Neuronal stem cell (in vitro differentiated cells): ENCODE measurements at places on chromosomes 16 and 17.
A peak's percentile ranks its signal among the peaks of the same experiment; 100 is the strongest.

- no peak overlapping the region for H3K4me3 ChIP-seq
- peaks cover 4% of the 10 kb centered on the region for H3K4me1 ChIP-seq
- no peaks in the 10 kb centered on the region for H3K27me3 ChIP-seq
Measured at GRCh38 chr16:53068423-53068833, 13.6 kb downstream of the CHD9 start.

DNA sequence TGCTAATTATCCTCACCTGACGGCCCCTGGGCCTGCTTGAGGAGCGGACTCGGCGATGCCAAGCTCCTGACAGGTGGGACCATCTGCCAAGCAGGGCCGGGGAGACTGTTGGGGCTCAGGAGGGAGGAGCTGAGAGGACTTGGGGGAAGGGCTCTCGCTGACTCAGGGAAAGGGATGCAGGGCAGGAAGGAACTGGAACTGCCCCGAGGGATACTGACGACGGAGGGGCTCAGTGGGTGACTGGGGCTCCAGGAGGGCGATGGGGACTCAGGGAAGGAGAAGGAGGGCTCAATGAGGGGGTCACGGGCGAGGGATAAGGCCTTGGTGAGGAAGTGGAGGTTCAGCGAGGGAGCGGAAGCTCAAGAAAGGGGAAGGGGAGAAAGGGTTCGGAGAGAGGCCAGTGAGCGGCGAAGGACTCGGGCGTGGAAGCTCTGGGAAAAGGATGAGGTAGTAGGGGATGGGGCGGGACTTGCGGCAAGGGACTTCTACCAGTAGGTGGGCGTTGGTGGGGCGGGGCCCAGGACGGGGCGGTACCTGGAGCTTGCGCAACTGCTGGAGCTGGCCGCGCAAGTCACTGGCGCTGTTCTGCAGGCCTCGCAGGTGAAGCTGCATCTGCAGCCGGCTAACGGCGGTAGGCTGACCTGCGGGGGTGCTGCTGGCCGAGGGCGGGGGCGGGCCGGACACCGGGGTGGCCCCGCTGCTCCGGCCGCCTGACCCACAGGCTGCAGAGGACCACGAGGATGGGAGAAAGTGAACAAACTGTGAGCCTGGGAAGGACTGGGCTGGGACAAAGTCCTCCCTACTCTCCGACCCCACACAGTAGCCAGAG lies 46.5 kb downstream of the SRCIN1 start:
- H3K4me1 ChIP-seq: peaks cover 38% of the 10 kb centered on the region
- peak overlapping the region; percentile 60 for H3K4me3 ChIP-seq
- H3K36me3 ChIP-seq: no peaks in the 10 kb centered on the region
- no peak overlapping the region for H3K27ac ChIP-seq
- DNase-seq: peak; percentile 72

DNA sequence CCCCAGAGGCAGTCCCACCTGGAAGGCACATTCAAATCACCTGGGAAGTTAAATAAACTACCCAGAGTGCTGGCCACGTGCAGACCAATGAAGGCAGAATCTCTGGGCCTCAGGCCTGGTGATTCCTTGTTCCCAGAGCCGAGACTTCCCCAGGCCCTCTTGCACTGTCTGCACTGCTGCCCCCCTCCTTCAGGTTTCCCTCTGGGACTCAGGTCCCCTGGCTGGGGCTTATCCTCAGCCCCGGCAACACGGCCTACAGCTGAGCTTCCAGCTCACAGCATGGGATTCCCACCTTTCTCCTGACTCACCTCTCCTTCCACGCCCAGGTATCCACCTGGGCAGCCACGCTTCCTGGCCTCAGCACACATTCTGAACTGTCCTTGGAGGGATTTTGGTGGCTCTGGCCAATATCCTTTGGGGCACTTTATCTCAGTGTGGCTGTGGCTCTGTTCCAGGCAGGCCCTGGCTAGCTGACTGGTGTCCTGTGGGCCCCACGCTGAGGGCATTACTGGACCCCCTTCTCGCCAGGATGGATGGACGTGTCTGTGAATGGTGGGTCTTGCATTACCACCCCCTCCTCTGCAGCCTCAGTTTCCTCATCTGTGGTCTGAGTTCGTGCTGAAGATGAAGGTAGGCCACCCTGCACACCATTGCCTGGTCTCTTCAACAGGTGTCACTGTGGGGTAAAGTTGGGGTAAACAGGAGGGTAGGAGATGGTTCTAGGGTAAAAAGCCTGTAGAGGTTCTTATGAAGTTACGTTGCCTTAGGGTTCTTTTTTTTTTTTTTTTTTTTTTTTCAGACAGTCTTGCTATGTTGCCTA lies 165.7 kb downstream of the IRF8 start:
- peaks cover 34% of the 10 kb centered on the region for H3K27me3 ChIP-seq
- DNase-seq: no peak
- no peak overlapping the region for H3K27ac ChIP-seq

GRCh38 chr16:54986409-54986808 lies 55.7 kb downstream of the IRX5 start:
- H3K27ac ChIP-seq: no peak overlapping the region
- H3K4me3 ChIP-seq: no peak overlapping the region
- no peaks in the 10 kb centered on the region for H3K27me3 ChIP-seq

- no peak overlapping the region for H3K4me3 ChIP-seq
- H3K27ac ChIP-seq: no peak overlapping the region
- DNase-seq: no peak
- H3K36me3 ChIP-seq: no peaks in the 10 kb centered on the region
- peaks cover 3% of the 10 kb centered on the region for H3K4me1 ChIP-seq
Measured at GRCh38 chr16:50372611-50373344, 4.0 kb upstream of the BRD7 start.

GRCh38 chr17:73534209-73534909 lies 109.9 kb downstream of the SDK2 start:
- peaks cover 3% of the 10 kb centered on the region for H3K36me3 ChIP-seq
- DNase-seq: no peak
- H3K4me3 ChIP-seq: no peak overlapping the region
- H3K4me1 ChIP-seq: peaks cover 62% of the 10 kb centered on the region

- no peaks in the 10 kb centered on the region for H3K27me3 ChIP-seq
- no peak for DNase-seq
- no peak overlapping the region for H3K27ac ChIP-seq
- H3K4me3 ChIP-seq: no peak overlapping the region
- H3K4me1 ChIP-seq: no peaks in the 10 kb centered on the region
Measured at GRCh38 chr16:57238682-57239081, 6.4 kb upstream of the ARL2BP start.

- H3K4me3 ChIP-seq: no peak overlapping the region
- no peaks in the 10 kb centered on the region for H3K4me1 ChIP-seq
- no peak for DNase-seq
- H3K27ac ChIP-seq: no peak overlapping the region
Measured at GRCh38 chr17:4195306-4195705, 52.3 kb downstream of the CYB5D2 start.

- H3K4me3 ChIP-seq: no peak overlapping the region
- no peak overlapping the region for H3K27ac ChIP-seq
- no peaks in the 10 kb centered on the region for H3K4me1 ChIP-seq
- H3K36me3 ChIP-seq: no peaks in the 10 kb centered on the region
- peaks cover 4% of the 10 kb centered on the region for H3K27me3 ChIP-seq
Measured at GRCh38 chr16:48409839-48410632, 24.8 kb upstream of the SIAH1 start.

- no peaks in the 10 kb centered on the region for H3K36me3 ChIP-seq
- no peak for DNase-seq
- no peaks in the 10 kb centered on the region for H3K27me3 ChIP-seq
- H3K4me3 ChIP-seq: no peak overlapping the region
Measured at GRCh38 chr17:32222621-32223020, 43.0 kb upstream of the RHBDL3 start.

- H3K36me3 ChIP-seq: peaks cover 2% of the 10 kb centered on the region
- peak overlapping the region; percentile 38 for H3K4me3 ChIP-seq
- no peak overlapping the region for H3K27ac ChIP-seq
- no peak for DNase-seq
Measured at GRCh38 chr17:81431545-81432482, 36.6 kb downstream of the BAHCC1 start.

DNA sequence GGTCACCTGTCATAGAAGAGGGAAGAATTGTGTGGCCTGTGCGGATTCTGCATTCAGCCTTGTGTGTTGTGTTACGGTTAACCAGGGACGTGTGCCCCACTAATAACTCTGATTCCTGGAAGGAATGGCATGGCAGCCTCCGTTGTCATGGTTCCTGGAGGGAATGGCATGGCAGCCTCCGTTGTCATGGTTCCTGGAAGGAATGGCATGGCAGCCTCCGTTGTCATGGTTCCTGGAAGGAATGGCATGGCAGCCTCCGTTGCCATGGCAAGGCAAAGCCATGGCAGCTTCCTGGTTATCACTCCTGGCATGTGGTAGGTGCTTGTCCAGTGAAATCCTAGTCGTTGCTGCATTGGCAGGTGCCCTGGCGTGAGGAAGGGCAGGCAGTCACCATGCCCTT lies 8.9 kb downstream of the SPG7 start:
- peaks cover 41% of the 10 kb centered on the region for H3K36me3 ChIP-seq
- H3K4me3 ChIP-seq: no peak overlapping the region
- no peaks in the 10 kb centered on the region for H3K4me1 ChIP-seq
- DNase-seq: no peak
- no peak overlapping the region for H3K27ac ChIP-seq

- H3K4me1 ChIP-seq: no peaks in the 10 kb centered on the region
- H3K27ac ChIP-seq: no peak overlapping the region
- H3K36me3 ChIP-seq: no peaks in the 10 kb centered on the region
- no peaks in the 10 kb centered on the region for H3K27me3 ChIP-seq
Measured at GRCh38 chr17:50816771-50817751, 18.3 kb upstream of the WFIKKN2 start.

DNA sequence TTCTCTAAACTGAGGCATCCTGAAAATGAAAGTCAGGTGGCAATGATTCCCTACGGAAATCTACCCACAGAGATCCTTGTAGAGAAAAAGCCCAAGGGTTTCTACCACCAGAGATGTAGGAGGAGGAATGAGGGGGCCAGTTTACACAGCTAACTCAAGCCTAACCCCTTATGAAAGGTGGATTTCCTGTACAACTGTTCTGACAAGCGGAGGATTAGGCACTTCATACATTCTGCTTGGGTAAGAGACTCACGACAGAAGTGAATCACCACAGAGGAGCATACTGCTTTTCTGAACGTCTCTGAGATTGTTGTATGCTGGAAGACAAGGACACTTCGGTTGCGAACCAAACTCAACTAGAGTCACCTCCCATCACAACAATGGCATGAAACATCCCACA lies 72.7 kb downstream of the SMG6 start:
- no peak overlapping the region for H3K27ac ChIP-seq
- H3K27me3 ChIP-seq: no peaks in the 10 kb centered on the region
- no peak overlapping the region for H3K4me3 ChIP-seq
- DNase-seq: no peak
- H3K4me1 ChIP-seq: no peaks in the 10 kb centered on the region

- no peaks in the 10 kb centered on the region for H3K36me3 ChIP-seq
- no peak overlapping the region for H3K4me3 ChIP-seq
- no peak overlapping the region for H3K27ac ChIP-seq
- H3K27me3 ChIP-seq: no peaks in the 10 kb centered on the region
- no peak for DNase-seq
Measured at GRCh38 chr16:11205754-11206581, 50.0 kb downstream of the SOCS1 start.

DNA sequence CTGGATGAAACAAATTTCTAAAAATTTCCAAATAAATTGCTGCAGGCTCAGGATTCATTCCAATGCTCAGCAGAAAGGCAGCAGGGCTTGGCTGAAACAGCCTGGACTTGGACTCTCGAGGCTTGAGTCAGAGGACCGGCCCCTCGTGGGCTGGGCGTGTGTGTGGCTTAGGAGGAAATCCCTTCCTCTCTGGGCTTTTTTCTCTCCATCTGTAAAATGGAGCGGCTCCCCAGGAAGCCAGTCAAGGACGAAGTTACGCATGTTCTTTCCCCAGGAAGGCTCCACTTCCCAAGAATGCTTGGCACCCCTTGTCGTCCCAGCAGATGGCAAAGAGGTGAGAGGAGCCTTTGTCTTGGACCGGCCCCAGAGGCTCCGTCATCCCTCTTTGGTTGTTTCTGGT lies 13.5 kb downstream of the SLC46A1 start:
- H3K27me3 ChIP-seq: no peaks in the 10 kb centered on the region
- H3K4me1 ChIP-seq: no peaks in the 10 kb centered on the region
- H3K36me3 ChIP-seq: peaks cover 95% of the 10 kb centered on the region

GRCh38 chr17:79176792-79177601 lies 102.4 kb downstream of the ENGASE start:
- H3K4me3 ChIP-seq: no peak overlapping the region
- peak overlapping the region; percentile 12 for H3K27ac ChIP-seq
- DNase-seq: no peak
- H3K27me3 ChIP-seq: no peaks in the 10 kb centered on the region
- peaks cover 11% of the 10 kb centered on the region for H3K4me1 ChIP-seq

- DNase-seq: no peak
- H3K27ac ChIP-seq: no peak overlapping the region
- H3K27me3 ChIP-seq: no peaks in the 10 kb centered on the region
Measured at GRCh38 chr16:62019851-62020250, 16.4 kb downstream of the CDH8 start.

GRCh38 chr17:30961209-30962188 lies 9.3 kb upstream of the RNF135 start:
- no peaks in the 10 kb centered on the region for H3K36me3 ChIP-seq
- no peak overlapping the region for H3K4me3 ChIP-seq
- peaks cover 8% of the 10 kb centered on the region for H3K4me1 ChIP-seq
- H3K27ac ChIP-seq: no peak overlapping the region
- no peaks in the 10 kb centered on the region for H3K27me3 ChIP-seq

DNA sequence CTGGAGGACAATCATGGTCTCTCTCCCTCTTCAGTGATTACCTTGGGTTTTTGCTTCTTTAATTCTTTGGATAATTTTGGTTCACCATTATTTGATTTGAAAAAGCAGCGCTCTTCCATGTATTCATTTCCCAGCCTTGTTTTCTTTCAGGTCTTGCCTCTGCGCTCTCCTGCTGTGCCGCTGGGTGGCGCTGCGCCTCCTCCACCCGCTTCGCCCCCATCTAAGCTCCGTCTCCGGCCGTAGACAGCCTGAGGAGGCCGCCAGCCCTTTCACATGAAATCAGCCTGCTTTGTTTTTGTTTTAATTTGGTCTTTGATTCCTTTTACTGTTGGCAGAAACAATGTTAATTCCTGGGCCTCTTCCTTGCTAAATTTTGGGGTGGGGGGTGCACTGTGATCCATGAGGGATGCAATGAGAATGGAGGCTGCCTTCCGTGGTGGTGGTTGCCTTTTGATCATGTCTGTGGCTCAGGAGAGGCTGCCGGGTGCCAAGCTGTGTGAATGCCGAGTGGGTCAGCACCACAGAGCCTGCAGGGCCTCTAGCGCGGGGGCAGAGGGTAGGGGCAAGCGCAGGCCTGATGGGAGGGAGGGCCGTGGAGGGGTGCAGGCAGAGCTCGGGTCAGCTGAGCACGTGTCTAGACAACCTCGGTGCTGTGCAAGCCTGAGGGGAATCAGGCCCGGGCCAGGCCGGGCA lies 64.1 kb downstream of the PLD6 start:
- H3K27me3 ChIP-seq: no peaks in the 10 kb centered on the region
- H3K36me3 ChIP-seq: peaks cover 86% of the 10 kb centered on the region
- H3K27ac ChIP-seq: no peak overlapping the region
- H3K4me1 ChIP-seq: no peaks in the 10 kb centered on the region
- peak; percentile 38 for DNase-seq

DNA sequence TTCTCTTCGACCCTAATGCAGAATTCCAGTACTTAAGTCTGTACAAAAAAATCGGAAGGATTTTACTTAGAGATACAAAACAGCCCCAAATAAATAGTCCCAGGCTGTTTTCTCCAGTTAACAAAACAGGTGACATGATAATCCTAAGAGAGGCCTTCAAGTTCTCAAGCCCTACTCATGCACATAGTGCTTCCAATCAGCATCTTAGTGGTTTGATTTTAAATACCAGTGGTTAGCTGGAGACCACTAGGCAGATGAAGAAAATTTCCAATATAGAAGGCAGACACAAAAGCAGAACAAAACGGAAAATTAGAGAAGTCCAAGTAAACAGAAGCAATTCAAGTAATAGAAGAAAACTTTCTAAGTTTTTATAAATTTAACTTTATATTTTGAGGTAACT lies 5.2 kb upstream of the OR4D2 start:
- H3K27me3 ChIP-seq: peaks cover 2% of the 10 kb centered on the region
- H3K27ac ChIP-seq: no peak overlapping the region
- no peak for DNase-seq
- no peak overlapping the region for H3K4me3 ChIP-seq
- H3K4me1 ChIP-seq: peaks cover 2% of the 10 kb centered on the region
